SHP77 (cell line): ENCODE measurements at places on chromosomes 6 and 20.

- DNase-seq, result no peak
Observed at GRCh38 chr20:46725186-46726165, 16.0 kb downstream of the SLC2A10 start.

DNA sequence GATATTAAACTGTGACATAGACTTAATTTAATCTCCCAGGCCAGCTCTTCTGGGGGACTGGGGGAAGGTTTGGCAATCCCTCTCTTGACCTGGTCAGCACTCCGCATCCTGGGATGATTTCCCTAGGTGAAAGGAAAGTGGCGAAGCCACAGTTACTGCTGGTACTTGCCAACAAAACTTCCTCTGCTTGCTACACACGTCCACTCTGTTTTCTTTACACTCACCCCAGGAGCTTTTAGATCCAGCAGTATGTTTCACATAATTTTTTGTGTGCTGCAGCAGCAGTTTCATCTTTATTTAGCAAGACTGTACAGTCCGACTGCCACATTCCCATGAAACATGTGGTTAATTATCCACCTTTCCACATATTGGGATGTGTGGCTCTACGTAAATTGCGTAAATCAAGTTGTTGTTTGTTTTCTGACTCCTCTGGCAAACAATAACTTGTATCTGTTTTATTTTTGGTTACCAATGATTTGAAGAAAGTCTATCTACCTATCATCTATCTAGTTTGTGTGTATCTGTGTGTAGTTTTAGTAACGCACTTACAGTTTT is 284.0 kb downstream of the PHF3 start:
- no peak for DNase-seq

DNA sequence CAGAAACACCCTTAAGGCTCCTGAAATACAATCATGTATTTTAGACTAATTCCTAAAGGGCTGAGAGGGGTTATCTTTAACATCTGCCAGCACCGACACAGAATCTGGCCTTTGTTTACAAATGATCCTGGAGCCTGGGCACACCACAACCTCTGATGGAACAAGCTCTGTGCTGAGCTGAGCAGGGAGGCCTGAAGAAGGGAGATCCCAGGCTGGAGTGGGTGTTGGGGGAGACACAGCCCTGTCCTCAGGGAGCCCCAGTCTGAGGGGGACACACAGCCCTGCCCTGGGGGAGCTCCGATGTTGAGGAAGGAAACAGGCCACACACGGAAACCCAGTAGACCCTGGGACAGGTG is 130.5 kb downstream of the VEGFA start:
- DNase-seq, result no peak

DNA sequence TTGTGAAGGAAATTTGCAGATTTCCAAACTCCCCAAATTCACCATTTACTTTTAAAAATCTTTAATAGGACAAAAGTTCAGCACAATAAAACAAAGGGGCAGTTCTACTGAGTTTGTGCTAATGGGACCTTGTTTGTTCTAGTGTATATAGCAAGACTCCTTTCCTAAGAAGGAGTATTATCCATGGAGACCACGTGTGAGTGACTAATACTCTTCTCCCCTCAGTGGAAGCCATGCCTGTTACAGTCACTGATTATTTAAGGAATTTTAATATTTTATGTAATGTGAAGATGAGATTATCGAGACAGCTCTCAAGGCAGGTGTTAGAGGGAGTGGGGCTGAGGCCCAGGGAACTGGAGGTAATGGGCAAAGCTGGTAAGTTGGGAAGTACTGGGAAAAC is 16.4 kb upstream of the QKI start:
- no peak for DNase-seq

DNA sequence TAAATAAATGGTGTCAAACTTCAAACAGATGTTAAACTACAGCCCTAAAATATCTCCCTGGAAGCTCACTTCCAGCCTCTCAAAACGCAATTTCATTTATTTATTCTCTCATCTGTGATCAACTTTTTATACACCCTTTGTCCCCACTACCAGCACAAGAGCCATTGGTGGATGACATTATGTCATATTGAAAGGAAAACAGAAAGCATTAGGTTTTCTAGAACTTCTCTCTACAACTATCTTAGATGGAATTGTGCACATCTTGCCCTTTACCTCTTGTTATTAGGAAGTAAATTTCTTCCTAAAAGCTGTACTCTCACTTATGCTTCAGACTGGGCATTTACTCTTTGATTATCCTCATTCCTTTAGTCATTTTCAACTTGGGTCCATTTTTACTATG is 771.2 kb upstream of the GJE1 start:
- DNase-seq, result no peak

GRCh38 chr6:39055661-39056060 is 7.1 kb downstream of the GLP1R start:
- no peak for DNase-seq

DNA sequence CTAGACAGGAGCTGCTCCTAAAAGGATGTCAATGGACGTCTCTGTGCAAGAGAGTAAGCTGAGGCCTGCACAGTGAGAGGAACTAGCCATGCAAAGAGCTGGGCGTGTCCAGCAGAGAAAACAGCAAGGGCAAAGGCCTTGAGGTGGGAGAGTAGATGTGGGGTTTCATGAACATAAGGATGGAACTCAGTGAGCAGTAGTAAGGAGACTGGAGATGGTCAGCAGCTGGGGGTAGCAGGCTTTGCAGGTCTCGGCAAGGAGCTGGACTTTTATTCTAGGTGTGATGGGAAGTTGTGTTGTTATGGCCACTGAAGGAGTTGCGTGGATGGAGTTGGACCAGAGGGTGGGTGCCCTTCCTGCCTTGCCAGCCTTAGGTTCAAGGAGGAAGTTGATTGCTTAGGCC is 90.7 kb upstream of the SIRPA start:
- DNase-seq, result no peak

GRCh38 chr6:16689788-16690607 is 71.3 kb downstream of the ATXN1 start:
- no peak for DNase-seq

DNA sequence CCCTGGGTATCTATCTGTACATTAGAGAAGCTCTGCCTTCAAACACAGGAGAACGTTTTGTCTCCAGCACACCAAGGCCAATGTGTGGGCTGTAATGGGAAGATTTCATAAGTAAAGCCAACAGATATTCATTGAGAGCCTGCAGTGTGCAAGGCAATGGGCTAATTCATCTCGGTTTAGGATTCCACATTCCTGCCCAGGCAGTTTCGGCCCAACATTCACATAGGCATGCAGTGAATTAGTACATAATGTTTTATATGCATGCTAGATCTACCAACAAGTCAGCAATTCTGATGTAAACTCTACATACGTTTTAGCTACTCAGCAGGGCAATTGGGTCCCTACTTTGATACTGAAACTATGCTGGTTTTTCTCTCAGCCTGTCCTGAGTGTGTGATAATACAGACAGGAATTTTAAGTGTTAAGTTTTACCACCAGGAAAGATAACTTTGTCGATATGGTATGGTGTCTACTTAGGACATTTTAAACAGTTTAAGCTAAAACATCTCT is 46.9 kb upstream of the NAA20 start:
- DNase-seq, result no peak

DNA sequence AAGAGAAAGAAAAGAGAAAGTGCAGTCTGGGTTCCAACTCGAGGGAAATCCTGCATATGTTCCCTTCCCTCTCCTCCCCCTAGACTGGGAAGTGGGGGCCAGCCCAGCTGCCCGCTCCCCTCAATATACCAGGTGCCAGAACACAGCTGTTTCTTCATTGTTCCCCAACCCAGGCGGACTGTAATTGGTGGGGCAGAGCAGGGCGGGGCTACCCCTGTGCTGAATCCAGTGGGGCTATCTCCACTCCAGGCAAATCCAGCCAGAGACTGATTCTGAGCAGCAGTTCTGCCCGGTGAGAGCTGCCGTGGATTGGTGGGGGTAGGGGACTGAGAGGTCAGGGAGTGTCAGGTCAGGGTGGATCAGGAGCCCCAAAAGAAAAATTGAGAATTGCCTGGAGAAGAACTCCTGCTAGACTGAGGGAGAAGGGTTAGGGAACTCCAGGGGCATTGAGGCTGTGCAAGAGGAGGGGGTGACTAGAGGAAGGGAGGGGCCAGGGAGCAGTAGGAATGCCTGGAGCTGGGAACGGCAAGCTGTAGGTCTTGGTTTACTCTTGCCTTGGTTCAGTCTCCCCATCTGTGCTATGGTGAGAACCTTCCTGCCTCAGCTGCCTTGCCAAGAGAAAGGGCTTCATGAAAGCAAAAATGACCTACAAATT is at the start of gene MYMX:
MYMX (plus strand) TSS at position 250 of the 655 bp plus-strand sequence. CDS start 546 bp downstream, outside the sequence.
- no peak for DNase-seq

DNA sequence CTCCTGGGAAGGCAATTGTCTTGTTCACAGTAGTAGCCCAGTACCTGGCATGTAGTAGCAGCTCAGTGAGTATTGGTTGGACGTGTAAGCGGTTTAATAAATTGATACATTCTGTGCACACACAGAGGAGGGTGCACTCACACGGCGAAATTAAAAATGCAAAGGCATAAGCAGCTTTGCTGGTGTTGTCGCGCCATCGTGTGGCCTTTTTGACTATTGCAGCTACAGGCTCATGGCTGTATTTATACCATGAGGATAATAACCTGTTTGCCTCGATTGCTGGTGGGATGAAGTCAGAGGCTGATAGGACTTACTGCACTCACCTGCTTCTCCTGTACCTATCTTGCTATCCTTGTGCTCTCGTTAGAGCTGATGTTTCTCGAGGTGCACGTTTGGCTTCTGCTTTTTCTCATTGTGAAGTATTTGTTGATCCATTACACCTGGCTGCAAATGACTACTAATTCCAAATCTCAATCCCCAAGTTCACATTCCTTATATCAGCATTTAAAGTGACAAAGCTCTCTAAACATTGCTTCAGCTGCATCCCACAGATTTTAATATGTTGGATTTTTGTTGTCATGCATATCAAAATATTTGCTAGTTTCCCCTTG is 61.5 kb downstream of the TBXT start:
- DNase-seq, result peak; percentile 80

DNA sequence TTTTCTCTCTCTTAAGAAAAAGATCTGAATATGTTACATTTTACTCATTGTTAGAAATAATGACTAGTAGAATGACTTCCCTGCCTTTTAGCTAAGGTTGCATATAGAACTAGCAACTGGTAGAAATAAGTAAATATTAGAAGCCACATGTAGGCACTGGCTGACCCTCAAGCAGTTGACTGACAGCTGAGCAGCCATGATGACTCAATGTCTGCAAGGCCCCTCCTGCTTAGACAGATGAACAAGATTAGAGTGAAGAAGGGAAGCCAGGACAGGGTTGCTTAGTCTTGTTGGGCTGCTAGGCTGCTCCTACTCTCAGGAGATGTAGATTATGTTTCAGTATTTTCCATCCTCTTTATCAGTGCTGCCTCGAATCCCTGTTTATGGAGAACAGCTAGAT is 6.5 kb downstream of the MEP1A start:
- DNase-seq, result no peak

DNA sequence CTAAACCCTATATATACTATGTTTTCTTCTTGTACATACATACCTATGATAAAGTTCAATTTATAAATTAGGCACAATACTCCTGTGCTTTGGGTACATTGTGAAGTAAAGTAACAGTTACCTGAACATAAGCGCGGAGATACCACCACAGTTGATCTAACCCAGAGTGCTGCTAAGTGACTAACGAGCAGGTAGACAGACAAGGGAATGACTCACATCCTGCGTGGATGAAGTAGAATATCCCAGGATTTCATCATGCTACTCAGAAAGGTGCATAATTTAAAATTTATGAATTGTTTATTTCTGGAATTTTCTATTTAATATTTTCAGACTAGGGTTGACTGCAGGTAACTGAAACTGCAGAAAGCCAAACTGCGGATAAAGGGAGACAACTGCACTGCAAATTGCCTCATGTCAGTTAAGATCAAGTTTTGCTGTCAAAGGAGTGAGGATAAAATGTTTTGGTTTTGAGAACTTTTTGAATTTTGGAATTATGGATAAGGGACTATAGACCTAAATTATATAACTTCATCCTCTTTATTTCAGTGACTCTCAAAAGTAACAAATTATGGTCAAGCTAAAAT is 14.4 kb downstream of the MKKS start:
- no peak for DNase-seq

DNA sequence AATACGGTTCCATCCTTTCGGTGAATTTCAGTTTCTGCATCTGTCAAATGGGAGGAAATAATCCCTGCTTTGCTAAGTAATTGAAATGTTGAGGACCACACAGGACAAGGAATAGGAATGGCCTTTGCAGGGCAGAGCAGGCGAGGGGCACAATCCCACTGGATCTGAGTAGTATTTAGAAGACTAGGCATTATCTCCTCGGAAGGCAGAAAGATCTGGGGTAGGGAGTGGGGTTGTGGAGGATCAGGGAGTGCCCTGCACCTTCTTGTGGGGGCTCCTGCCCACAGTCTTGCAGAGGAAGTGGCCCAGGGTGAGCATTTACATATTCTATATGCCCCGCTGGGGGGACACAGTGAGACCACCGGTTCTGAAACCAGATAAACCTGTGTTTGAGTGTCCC is 87.1 kb upstream of the SIRPA start:
- no peak for DNase-seq

- no peak for DNase-seq
Observed at GRCh38 chr6:44833248-44833647, 445.7 kb downstream of the CDC5L start.

GRCh38 chr20:57735831-57736737 is 26.3 kb upstream of the PMEPA1 start:
- DNase-seq, result no peak

- DNase-seq, result no peak
Observed at GRCh38 chr6:23457321-23457720, 668.7 kb upstream of the NRSN1 start.

DNA sequence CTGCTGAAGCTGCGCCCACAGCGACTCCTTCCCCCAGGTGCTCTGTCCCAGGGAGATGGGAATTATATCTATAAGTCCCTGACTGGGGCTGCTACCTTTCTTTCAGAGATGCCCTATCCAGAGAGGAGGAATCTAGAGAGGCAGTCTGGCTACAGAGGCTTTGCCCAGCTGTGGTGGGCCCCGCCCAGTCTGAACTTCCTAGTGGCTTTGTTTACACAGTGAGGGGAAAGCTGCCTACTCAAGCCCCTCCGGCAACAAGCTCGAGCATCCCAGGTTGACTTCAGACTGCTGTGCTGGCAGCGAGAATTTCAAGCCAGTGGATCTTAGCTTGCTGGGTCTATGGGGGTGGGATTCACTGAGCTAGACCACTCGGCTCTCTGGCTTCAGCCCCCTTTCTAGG is 152.5 kb upstream of the MAP3K7 start:
- DNase-seq, result no peak

GRCh38 chr6:81054036-81054435 is 698.4 kb downstream of the TENT5A start:
- no peak for DNase-seq
